ENCODE measurements at places on chromosomes 1 and 21.

GRCh38 chr1:183330335-183330734 lies 87.8 kb downstream of the NMNAT2 start:
- DNase-seq, result no peak

GRCh38 chr21:37551993-37552355 lies 185.4 kb downstream of the DYRK1A start:
- DNase-seq, result no peak

GRCh38 chr1:39346872-39347271 lies 142.4 kb downstream of the MACF1 start:
- no peak for DNase-seq

- no peak for DNase-seq
Measured at GRCh38 chr1:212401838-212402582, 12.7 kb downstream of the PACC1 start.

- DNase-seq, result no peak
Measured at GRCh38 chr1:40806731-40807695, 23.4 kb downstream of the KCNQ4 start.

- no peak for DNase-seq
Measured at GRCh38 chr21:34844013-34844923, 175.5 kb downstream of the CLIC6 start.

DNA sequence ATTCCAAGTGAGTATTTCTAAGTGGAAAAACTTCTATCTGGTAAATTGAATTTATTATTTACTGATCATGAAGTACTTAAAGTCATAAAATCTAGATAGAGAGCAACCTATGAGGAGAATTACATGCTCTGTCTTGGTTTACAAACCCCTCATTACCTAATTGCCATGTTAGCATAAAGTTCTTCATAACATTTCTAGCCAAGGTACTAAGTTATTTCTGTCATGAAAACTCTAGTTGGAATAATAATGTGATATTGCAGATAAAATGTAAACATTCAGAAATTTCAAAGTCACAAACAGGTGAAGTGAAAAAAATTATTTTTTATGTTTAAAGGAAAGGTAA lies 228.6 kb downstream of the TTLL7 start:
- DNase-seq, result no peak

DNA sequence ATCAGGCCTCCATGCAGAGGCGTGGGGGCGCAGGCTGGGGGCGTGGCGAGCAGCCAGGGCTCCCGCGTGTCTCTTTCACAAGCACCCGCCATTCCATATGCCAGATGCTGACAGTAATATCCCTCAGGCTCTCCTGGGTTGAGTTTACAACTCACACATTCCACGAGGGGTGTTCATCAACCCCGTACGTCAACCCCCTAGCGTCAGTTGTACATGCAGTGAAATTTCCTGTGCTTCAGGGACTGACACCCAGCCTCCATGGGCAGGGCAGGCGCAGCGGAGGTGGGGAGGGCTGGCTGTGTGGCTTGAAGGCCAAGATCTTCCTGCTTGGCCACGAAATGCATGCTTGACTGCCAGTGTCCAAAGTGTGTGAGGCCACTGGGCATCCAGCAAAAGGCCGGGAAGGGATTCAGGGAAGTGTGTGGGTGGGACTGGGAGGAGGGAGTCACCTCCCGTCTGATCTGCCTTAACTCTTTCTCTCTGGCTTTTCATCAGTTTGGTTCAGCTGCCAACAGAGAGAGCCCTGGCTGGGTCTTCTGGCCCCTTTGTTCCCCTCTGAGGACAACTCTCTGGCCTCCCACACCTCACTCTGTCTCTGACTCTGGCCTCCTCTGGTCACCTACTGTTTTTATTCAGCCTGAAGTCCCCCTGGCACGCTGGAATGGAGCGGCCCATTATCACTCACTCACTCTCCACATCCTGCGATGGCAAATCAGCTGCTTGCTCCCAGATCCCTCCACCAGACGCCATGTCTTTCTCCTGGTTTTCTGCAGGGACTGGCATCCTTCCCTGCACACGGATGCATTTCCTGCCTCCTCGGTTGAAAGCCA lies 33.8 kb downstream of the CLIC6 start:
- DNase-seq, result no peak

DNA sequence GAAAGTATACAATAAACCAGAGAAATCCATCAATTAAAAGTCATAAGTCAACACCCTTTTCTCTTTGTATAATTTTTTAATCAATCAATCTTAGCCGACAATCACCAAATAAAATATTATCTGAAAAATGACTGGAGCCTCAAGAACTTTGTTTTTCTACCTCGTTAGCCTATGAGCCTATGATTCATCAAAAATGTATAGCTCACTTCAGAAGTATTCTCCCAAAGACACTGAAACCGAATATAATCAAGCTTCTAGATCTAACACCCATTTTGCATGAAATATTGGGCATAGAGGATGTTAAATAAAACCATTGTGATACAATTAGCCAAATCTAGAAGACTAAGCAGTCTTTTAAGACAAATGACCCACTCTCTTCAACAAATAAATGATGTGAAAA lies 17.8 kb upstream of the RSBN1 start:
- no peak for DNase-seq

DNA sequence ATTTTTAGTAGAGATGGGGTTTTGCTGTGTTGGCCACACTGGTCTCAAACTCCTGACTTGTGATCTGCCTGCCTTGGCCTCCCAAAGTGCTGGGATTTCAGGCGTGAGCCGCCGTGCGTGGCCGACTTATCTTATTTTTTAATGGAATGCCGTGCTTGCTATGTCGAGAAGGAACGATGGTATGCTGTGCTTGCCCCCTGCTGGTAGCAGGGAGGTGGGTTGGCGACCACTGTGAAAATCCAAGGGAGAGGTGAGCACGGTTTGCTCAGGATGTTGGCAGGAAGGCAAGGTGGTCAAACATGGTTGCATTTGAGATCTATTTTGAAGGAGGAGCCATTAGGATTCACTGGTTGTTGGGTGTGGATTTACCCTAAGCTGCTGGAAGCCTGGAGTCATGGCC lies 45.8 kb upstream of the RCC2 start:
- no peak for DNase-seq

- no peak for DNase-seq
Measured at GRCh38 chr1:15483971-15484370, 8.1 kb downstream of the CELA2B start.

- no peak for DNase-seq
Measured at GRCh38 chr1:235901461-235901860, 34.8 kb upstream of the LYST start.

GRCh38 chr1:166978821-166979220 lies 3.5 kb upstream of the ILDR2 start:
- DNase-seq, result no peak

GRCh38 chr1:78553859-78554258 lies 63.1 kb downstream of the PTGFR start:
- DNase-seq, result no peak

DNA sequence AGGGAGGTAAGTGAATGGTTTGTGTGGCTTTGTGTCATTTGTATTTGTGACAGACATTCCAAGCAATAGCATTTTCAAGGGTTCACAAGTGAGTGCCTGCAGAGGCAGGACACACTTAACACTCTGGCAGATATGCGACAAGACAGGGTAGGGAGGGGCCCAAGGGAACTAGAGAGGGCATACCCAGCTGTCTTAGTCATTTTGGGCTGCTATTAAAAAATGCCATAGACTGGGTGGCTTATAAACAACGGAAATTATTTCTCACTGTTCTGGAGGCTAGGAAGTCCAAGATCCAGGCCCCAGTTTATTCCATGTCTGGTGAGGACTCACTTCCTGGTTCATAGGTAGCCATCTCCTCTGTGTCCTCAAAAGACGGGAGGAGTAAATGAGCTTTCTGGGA lies 137.4 kb downstream of the FGGY start:
- no peak for DNase-seq

DNA sequence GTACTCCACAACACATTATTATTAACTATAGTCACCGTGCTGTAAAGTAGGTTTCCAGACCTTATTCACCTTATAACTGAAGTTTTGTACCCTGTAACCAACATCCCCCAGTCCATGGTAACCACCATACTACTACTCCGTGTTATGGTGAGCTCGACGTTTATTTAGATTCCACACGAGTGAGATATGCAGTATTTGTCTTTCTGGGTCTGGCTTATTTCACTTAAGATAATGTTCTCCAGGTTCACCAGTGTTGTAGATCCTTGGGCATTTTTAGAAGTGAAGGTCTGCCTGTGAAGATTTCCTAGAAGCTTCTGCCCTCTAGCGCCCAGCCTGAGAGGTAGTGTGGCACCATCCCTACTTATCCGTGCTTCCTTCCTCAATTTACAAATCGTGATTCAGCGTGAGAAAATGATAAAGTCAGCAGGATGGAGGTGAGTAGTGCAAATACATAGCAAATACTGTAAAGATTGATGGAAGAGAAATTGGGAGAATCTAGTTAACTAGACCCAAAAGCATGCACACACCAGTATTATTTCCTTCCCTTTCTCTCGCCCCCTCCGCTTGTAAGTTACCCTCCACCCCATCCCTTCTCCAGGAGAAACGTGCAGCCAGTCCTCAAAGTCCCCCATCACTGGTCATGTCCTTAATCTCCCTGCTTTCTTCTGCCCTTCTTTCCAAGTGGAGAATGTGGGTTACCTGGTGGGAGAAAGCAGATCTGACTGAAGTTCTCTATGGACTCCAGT lies 36.0 kb upstream of the DISC1 start:
- no peak for DNase-seq

DNA sequence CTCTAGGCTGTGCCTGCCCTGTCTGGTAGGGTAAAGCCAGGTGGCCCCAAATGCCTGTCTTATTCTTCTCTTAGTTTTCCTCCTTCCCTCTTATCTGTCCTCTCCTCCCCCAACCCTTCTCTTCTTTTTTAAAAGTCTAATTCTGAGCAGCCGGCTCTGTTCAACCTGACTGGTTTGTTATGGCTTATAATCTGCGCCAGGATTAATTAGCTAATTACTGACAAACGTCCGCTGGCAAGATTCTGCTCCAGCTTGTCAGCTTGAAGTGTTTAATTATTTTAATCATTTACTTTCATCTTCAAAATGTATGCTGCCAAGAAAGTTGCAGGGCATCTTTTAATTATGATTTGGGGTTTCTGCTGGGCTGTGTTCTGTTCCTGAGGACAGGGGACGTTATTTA lies 27.2 kb upstream of the PSMB2 start:
- no peak for DNase-seq

- DNase-seq, result no peak
Measured at GRCh38 chr21:15289896-15290841, 225.4 kb upstream of the NRIP1 start.
